NCI-H1436 (cell line): ENCODE measurements at places on chromosomes 12 and 14.
A peak's percentile ranks its signal among the peaks of the same experiment; 100 is the strongest.

DNA sequence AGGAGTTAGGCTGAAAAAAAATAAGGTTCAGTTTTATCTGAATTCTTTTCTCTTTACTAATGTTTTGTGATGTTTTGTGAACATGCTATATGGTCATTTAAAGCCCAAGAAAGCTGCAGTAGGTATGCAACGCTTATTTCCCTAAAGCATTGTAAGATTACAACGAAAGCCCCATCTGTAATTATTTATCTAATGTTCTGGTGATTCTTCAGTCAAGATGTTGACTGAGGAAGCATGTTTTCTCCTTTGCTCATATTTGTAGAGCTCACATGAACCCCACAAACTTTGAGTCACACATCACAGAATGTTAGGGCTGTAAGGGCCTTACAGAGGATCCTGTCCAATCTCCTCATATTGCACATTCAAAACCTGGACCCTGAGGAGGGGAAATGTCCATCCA lies 3.2 kb upstream of the TUBA1C start:
- DNase-seq = no peak

DNA sequence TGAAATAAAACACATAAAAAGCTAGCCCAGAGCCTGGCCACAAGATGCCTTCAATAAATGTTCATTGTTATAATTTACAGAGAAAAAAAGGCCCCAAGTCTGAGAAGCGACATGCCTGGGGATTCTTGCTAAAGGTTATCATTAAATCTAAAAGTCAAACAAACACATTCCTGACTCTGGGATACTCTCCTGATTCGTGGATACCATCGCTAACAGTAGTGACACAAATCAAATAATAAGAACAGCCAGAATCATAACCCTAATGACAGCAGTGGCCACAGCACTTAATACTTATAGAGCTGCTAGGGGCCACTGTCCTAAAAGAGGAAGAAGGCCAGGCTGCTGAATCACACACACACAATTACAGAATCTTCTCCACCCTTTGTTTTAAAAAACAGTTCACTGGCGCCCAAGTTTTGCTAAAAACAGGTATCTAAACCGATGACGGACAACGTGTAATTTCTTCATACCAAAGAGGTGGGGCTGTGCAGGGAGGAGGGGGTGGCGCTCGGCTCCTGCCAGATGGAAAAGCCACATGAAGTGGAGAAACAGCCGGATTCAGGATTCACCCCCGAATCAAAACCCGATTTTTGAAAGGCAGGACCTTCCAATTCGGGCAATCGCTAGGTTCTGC lies 1.2 kb downstream of the CLIP1 start:
- DNase-seq = no peak

DNA sequence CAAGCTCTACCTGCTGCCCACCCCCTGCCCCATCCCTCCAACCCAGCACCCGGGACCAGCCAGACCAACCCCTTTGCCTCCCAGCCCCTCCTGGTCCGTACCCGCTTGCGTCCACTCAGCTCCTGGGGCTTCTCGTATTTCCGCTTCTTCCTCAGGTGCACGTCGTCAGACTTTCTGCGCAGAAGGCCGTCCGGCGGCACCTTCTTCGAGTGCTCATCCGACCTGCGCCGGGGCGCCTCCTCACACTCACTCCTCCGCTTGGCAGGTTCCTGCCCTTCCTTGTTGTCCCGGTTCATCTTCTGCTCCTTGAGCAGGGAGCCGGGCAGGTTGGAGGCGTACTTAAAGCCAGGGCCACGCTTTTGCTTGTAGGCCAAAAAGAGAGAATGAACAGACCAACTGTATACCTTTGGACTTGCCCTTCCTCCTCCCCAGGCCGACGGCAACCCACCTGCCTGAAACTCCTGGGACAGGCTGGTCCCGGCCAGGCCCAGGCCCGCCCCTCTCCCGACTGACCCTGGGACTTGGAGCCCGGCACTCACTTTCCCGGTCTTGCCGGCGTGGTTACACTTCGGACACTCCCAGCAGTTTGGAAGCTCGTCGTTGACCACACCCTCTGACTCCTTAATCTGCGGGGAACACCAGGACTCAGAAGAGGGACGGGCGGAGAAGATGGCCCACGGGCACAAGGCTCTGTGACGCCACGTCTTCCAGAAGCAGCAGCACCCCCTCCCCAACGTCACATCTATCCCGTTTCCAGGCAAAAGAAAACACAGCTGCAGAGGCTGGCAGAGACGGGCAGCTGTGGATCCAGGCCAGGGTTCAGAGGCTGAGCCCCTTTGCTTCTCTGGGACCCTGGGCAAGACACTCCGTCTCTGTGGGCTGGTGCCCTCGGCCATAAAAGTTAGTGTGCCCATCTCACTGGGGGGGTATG lies 44.3 kb downstream of the RNF34 start:
- DNase-seq = no peak

DNA sequence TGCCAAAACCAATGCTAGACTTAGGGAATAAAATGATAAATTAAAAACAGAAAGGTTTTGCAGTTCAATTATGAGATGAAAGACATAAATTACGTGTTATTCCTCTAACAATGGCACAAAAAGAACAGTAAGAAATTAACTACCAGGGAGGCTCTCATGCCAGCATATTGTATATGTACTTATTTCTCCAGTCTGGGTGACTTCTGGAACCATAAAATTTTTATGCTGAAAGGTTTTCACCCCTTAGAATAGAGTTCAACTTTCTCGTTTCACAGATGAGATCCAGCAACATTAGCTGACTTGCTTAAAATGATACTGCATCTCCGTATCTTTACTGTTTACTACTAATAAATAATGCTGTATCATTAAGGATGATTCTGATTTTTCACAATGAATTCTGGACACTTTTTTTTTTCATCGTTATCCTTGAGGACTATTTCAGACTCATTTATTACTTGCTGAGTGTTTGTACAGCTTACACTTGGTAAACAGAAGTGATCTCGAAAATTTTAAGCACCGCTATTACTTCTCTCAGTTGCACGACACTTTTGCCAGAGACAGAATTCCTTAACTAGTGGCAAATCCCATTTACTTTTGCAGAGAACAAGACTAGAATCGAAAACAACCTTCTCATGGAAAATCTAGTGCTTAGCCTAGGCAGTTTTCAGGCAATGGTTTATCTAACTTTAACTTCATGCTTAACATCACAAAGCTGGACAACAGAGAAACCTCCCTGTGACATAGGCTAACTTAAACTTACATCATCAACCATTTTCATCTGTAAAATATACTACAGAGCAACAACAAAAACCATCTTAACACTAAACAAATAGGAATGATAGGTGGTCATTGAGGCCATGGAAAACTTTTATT lies 2.7 kb downstream of the RSRC2 start:
- DNase-seq = no peak

- DNase-seq = no peak
Measured at GRCh38 chr14:24943024-24943423, 106.9 kb downstream of the STXBP6 start.

DNA sequence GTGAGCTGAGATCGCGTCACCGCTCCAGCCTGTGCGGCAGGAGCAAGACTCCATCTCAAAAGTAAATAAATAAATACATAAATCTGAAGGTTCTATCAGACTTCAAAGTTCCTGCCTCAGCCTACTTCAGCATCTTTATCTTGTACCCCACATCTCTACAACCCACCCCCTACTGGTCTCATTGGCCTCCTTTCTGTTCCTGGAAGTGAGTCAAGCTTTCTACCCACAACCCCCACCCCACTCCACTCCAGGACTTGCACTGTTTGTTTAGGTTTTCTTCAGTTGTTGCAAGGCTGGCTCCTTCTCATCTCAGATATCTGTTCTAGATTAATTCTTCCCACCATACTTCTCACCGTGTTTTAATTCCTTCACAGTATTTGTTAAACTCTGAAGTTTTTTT lies 714 bp upstream of the PSMC6 start:
- DNase-seq = no peak

GRCh38 chr12:46702581-46703344 lies 123.0 kb downstream of the SLC38A4 start:
- DNase-seq = no peak

DNA sequence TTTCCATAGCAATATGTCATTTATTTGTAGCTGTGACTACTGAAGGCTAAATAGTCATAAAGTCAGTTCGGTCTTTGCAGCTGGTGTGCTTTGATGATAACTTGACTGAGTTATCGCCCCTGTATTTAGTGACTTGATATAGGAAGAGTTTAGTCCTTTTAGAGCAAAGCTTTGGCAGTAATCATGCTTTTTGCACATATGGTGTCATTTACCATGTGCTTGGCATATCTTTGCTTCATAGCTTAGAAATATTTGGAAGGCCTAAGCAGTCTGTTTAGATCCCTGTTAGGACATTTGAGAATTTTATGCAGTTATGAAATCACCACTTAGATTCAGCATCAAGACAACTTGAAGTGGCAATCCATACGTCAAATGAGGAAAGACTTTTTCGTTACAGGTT lies 31.6 kb downstream of the POLR3B start:
- DNase-seq = no peak

- no peak for DNase-seq
Measured at GRCh38 chr14:32572867-32573150, 243.7 kb downstream of the AKAP6 start.

DNA sequence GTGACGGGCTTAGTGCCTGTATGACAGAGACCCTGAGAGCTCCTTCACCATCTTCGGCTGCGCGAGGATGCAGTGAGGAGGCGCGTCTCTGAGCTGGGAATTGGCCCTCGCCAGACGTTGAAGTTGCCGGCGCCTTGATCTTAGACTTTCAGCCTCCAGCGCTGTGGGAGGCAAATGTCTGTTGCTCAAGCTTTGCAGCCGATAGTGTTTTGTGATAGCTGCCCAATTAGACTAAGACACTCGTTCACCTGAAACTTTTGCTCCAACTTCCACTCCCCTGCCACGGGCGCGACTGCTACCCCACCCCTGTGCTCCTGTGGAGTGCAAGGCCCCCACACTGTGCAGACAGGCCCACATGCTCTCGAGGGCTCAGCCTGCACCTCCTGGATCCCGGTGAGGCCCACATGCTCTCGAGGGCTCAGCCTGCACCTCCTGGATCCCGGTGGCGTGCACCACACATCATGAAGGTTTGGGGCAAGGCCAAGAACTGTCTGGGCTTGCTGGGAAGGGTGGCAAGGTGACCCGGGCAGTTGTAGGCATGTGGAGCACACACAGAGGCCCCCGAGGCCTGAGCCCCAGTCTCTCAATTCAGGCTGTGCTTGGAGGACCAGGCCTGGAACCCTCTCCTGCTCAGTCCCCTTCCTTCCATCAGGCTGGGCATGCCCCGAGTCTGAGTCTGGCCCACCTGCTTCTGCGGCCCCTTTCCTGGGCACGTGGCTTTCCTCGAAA lies 324.6 kb downstream of the TMEM121 start:
- no peak for DNase-seq

DNA sequence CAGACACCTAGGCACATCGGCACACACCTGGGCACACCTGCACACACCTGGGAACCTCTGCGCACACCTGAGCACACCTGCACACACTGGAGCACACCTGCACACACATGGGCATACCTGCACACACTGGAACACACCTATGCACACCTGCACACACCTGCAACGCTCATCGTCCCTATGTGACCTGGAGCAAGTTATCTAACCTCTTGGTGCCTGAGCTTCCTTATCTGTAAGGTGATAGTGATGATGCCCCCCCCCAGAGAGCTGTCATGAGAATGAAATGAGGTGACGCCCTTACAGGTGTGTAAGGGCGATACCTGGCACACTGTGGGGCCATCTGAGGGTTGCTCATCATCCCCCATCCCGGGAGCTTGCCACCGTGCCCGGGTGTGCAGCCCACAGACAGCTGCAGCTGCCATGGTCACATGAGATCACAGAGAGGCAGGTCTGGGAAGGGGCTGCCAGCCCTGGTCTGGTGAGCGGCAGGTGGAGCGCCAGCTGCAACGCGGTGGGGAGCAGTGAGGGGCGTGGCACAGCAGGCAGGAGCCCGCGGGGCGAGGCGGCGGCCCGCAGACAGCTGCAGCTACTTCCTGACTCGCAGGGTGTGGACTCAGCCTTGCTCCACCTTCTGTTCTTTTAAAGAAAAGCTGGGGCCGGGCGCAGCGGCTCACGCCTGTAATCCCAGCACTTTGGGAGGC lies 59.9 kb upstream of the FBRSL1 start:
- DNase-seq = peak; percentile 91

- DNase-seq = no peak
Measured at GRCh38 chr12:110669193-110669502, 19.8 kb downstream of the HVCN1 start.

DNA sequence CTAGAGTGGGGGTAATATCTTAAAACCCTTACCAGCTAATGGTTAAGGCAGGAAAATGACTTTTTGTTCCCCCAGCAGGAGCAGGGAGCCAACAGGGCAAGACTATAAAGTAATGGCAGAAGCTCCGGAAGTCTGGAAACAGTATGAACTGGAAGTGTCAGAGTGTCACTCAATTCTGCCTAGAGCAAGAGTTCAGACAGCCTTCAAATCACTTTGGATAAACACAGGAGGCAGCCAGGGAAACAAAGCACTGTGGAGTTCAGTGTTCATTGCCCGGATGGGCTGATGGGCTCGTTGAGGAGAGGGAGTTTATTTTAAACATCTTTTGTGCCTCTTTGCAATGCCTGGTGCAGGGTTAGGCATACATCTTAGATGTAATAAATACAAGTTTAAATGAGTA lies 16.5 kb upstream of the DYRK2 start:
- no peak for DNase-seq

DNA sequence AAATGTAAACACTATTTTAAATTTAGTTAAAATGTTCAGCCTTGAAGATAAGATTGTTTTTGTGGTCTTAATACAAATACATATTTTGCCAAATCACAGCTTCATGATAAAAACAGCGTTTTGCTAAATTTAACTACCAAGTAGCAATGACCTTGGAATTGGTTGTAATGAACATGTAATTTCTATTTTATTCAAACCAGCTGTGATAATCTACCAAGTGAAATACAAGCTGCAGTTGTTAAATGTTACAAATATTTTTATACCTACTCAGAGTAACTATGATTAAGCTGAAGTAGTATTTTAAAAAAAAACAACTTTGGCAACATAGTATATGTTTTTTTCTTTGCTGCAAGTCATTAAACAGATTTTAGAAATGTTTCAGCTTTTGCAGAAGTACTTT lies 96.2 kb downstream of the CPSF2 start:
- no peak for DNase-seq

GRCh38 chr14:74575507-74575906 lies 36.5 kb downstream of the LTBP2 start:
- no peak for DNase-seq

DNA sequence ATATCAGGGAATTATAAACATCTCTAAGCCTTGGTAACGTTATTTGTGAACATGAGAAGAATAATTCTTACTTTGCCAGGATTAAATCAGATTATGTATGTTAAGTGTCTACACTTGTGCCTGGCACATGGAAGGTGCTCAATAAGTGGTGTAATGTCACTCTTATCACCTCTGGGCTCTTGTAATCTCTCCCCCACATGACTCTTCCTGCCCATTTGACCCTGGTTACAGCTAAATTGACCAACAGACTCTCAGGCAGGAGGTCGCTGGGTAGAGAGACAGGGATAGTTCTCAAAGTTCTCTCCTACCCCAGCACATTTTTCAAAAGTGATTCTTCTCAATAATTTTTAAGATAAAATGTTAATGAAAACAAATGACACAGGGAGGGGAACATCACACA lies 137.8 kb upstream of the FRMD6 start:
- no peak for DNase-seq

DNA sequence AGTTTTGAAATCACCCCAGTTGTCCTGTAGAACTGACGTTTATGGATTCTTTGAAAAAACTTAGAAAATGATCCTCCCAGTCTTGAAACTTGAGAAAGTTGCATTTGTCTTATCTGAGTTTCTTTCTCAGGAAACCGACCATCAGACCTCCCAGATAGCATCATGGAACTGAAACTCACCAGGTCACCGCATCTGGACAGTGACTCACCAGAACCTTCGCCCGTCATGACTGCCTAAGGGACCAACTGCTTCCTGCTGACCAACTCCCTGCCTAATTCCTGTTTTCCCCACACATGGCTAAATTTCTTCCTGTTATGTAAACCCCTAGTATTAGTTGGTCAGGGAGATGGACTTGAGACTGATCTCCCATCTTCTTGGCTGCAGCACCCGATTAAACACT lies 175.7 kb downstream of the RIMBP2 start:
- DNase-seq = no peak
